Chondrocyte (in vitro differentiated cells): ENCODE measurements at places on chromosomes 1 and 21.

DNA sequence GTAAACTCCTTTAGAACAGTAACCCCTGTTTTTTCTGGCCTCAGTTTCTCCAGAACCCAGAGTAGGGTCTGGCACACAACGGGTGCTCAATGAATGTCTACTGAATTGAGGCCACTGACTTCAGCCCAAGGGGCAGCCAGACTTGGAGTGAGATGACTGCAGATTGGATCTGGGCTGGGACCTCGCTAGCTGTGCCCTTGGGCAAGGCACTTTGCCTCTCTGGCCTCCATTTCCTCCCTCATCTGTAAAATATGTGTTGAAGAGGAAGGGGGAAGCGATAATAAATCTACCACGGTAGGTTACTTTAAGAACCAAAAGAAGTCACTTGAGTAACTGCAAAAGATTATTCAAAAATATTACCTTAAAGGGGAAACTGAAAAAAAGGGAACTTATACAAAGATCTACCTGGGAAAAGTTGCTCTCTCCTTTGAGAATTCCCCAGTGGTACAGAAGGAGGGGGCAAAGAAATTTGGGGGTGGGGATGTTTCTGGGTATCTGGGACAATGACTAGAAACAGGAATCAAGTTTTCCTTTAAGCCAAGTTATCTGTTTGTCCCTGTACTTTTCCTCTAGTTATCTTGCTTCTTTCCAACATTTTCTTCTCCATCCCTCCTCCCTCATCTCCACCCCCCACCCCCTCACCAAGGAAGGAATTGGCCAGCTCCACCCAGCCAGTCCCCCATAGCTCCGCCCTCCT is 394 bp upstream of the GRHL3 start:
- no peak for DNase-seq

GRCh38 chr1:101995984-101996745 is 561 bp downstream of the OLFM3 start:
- no peak for DNase-seq

- DNase-seq, result peak; percentile 4
Observed at GRCh38 chr1:161219078-161219892, 4.1 kb downstream of the APOA2 start.

DNA sequence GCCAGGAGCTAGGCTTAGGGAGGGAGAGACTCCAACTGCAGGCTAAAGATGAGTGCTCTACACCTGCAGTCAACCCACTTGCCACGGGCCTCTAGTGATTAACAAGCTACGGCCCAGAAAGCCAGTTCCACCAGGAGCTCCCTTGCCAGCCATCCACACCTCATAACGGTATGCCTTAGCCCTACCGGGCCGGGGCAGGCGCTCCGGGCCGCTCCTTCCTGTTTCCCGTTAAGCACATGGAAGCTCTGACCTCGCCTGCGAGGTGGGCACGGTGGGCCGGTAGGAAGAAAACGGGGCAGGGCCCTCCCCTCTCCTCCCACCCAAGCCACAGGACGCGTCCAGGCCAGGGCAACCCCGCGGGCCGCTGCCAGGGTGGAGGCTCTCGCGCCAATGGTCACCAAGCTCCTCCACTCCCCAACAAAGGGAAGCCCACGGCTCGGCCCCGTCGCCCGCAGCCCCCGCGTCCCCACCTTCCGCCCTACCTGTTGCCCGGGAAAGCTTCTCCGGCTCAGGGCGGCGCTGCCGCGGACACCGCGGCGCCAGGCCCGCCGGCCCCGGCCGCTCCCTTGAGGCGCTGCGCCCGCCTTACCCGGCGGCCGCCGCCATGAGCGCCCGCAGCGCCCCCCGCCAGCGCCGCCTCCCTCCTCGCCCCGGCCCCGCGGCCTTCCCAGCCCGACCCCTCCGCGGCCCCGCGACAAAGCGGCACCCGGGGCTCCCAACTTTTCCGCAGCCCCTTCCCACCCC is 627 bp downstream of the CERS2 start:
- DNase-seq, result no peak

DNA sequence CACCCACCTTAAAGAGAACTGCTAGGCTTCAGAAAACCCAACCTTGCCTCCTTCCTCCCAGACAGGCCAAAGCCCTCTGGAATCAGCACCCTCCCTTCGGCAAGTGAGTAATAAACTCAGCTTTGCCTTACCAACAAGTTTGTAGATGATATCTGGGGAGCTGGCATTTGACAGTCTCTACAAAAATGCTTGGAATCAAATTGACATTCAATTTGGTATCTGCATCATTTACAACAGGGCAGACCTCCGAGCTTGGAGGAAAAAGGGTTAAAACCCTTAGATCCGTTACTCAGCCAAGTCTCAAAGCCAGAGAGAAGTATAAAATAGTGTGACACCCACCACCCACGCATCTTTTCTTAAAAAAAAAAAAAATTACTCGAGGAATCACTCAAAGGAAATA is 149.3 kb upstream of the EDN2 start:
- no peak for DNase-seq

GRCh38 chr1:182851825-182852224 is 12.7 kb downstream of the DHX9 start:
- no peak for DNase-seq

DNA sequence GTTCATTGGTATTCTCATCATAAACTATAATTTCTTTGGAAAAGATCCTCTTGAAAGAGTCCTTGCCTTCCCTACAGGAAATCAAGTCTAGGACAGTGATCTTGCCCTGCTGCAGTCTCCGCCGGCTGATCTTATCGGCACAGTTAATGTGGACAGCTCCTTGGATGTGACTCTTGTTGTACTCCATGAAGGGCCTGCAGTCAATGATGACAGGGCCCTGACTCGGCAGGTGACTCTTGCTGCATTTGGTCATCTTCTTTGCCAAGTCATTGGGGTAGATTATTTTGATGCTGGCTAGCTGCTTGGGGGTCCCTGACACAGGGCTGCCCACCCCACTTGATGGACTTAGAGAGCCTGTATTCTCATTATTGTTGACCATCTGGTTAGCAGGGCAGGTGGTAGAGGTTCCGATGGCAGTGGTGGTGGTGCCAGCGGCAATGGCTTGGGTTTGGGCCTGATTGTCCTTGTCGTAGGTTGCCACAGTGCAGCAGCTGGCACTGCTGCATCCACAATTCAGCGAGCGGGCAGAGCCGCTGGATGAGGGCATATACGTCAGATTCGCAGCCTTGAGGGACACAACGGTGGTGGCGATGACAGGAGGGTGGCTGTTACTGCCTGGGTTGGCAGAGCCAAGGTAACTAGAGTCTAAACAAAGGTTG is 2.7 kb downstream of the DUSP10 start:
- DNase-seq, result no peak

- DNase-seq, result peak; percentile 70
Observed at GRCh38 chr1:160097151-160097910, 1.1 kb downstream of the IGSF8 start.

DNA sequence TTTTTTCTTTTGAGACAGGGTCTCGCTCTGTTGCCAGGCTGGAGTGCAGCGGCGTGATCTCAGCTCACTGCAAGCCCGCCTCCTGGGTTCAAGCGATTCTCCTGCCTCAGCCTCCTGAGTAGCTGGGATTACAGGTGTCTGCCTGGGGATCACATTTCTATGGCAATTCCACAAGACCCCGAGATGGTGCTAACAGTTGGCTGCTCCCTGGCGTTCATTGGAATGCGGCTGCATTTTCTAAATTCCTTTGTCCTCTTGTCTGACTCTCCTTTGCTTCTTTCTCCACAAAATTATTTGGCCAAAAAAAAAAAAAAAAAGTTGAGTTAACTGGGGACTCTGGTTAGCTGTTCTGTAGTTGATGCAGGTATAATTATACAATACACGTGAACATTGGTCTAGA is 176.4 kb downstream of the ETS2 start:
- DNase-seq, result no peak

DNA sequence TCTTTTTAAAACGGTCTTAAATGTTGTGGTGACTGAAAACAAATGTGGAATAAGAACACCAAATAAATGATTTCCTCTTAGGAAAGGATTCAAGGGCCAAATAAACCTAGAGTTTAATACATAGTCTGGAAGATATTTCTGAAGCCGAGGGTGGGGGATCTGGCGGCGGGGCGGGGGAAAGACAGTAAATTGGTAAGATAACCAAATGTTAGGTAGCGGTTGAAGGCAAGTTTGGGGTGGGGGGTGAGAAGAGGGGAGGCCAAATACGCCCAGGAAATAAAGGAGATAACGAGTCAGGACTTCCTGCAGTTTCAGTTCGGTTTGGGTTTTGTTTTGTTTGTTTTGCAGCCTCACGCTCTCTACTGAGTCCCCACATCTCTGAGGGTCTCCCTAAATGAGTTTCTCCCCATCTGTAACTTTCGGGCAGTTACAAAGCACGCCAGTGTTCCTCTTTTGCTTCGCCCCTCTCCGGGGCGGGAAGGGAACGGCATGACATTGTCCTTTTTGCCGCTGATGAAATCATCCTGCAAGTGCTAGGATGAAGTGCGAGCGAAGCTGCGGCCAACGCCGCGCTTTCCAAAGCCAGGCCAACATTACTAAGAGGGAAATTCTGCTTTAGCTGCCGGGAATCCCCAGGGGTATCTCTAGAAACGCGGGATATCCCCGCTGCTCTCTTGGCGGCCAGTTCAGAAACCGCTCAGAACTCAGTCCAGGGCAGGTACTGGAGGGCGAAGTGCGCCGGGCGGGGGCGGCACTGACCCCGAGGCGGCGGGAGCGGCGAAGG is 844 bp downstream of the NIBAN1 start:
- DNase-seq, result no peak

DNA sequence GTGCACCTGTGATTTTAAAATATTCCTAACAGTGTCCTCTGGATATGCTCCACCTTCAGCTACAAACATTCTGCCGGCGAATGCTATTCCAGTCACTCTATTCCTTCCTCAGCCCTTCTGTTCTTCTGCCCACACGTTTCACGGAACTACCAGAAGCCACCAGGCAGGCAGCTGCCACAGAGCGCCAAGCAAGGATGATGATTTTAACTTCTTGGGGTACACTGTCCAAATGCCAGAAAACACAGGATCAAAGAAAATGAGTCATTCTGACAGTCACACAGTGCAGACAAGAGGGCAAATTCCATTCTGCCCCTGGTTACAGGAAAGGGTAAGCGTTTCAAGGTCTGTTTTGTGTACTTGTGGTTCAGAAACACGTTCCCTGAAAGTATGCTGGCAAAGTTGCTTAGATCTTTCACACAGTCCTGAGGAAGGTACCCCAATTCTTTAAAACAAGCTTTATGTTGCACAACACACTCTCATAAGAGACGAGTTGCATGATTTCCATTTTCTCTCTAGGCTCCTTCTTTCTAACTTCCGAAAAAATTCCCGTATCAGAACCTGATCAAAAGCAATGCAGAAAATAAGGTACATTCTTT is 508.3 kb upstream of the PKN2 start:
- DNase-seq, result no peak

GRCh38 chr1:212700223-212700891 is 717 bp upstream of the BATF3 start:
- no peak for DNase-seq

GRCh38 chr21:41746744-41747006 is 20.2 kb downstream of the RIPK4 start:
- no peak for DNase-seq

DNA sequence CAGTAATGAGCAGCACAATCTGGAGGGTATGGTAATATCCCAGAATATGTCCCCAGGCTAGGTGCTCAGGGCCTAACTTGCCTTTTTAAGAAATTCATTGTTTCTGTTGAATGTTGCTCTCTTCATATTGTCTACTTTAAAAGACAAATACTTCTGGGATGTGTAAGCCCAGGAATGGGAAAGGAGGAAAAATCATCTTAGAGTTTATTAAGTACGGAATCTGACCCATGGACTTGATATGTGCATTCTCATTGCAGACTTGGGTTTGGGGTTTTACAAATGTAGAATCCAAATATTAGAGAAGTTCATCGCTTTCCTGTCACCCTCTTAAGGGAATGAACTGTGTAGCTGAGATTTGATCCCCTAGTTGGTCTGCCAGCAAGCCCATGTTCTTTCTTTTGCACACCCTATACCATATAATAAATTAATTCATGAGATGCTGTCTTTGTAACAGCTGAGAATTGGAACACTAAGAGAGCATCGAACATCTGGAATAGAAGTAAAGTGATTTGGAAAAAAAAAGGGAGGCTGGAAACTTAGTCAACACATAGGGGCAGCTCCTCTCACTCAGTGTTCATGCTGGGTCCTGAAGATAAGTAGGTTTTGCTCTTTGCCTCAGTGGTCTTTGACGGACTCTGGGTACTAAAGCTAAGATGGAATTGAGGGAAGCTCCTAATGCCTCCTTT is 235.8 kb upstream of the C1orf105 start:
- DNase-seq, result no peak

- no peak for DNase-seq
Observed at GRCh38 chr1:26097696-26098095, 13.9 kb upstream of the PDIK1L start.

- no peak for DNase-seq
Observed at GRCh38 chr1:194809665-194810064, 1623.3 kb upstream of the B3GALT2 start.

- no peak for DNase-seq
Observed at GRCh38 chr21:36654796-36655325, 44.1 kb upstream of the SIM2 start.

- no peak for DNase-seq
Observed at GRCh38 chr21:36321325-36322082, 1.5 kb downstream of the MORC3 start.

GRCh38 chr1:58928514-58928913 is 144.7 kb upstream of the JUN start:
- DNase-seq, result no peak

- DNase-seq, result no peak
Observed at GRCh38 chr1:164886101-164886500, 327.1 kb downstream of the PBX1 start.

DNA sequence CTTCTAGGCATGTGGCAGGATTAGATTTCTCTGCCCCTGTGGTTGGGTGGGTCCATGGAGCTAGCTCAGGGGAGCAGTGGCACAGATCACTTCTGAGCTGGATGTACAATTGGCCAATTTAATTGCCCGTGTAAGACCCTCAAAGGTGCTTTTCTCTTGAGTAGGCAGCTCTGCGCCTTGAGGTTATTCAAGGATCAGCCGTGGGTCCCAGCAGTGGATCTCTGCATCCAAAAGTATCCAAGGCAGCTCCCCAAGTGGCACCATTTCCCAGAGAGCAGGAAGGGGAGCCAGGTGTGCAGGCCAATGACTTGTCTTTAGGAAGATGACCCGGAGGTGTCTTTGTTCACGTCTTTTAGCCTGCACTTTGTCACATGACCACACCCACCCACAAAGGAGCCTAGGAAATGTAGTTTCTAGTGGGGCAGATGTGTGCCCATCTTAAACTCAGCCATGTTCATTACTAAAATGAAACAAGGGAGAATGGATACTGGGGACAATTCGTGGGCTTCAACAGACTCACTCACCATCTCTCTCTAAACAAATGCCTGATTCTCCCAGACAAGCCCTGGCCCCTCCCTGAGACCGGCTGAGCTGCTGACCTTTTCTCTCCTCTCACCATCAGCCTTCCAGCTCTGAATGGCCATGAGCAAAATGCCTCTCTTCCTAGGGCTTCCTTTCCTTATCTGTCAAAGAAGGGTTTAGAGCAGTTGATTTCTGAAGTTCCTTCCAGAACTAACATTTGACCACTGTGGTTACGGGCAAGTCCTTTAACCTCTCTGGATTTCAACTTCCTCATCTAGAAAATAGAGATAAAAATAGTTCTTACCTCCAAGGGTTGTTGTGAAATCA is 41.4 kb upstream of the TENT5C start:
- DNase-seq, result no peak

- DNase-seq, result no peak
Observed at GRCh38 chr1:225767634-225768540, 9.7 kb upstream of the SRP9 start.
